ENCODE measurements at places on chromosomes 2 and 18.

GRCh38 chr2:223051693-223052289, at the start of gene KCNE4:
KCNE4 (plus strand) TSS chr2:223052190; CDS start chr2:223052831, 641 bp downstream.
- no peak for DNase-seq

GRCh38 chr2:85541753-85542457, 2.9 kb downstream of the MAT2A start:
- no peak for DNase-seq

GRCh38 chr2:2590841-2591541, 259.9 kb upstream of the MYT1L start:
- DNase-seq: no peak

GRCh38 chr2:207767461-207768167, 2.1 kb downstream of the FZD5 start:
- no peak for DNase-seq

DNA sequence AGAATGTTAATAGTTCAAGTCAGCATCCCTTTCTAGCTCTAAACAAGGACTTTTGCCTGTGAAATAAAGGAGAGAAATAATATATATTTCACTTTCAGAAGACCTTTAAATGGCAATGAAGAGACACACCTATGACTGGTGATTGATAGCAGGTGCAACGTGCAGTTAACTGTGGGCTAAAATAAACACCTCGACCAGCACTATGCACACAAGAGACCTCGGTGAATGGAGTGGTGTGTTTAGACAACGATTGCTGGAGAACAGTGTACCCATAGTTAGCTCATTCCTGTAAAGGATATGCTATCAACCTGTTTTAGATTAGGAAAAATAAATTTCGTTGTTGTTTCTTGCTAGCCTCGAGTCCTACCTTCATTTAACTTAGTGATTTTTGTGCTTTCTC, 143.4 kb downstream of the NR4A2 start:
- DNase-seq: no peak

DNA sequence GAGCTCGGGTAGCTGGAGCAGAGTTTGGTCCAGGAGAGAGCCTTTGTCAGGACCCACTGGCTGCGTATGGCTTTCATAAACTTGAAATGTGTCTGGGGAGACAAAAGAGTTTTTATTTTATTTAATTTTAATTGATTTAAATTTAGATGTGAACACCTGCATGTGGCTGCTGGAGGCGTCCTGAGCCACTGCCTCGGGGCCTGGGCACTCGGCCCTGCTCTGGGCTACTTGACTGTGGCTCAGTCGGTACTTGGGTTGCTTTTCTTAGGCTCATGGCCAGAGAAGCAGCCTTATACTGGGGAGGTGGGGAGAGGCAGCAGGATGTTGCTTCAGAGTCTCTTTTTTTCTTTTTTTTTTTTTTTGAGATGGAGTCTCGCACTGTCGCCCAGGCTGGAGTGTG, 661.8 kb upstream of the HS6ST1 start:
- no peak for DNase-seq

DNA sequence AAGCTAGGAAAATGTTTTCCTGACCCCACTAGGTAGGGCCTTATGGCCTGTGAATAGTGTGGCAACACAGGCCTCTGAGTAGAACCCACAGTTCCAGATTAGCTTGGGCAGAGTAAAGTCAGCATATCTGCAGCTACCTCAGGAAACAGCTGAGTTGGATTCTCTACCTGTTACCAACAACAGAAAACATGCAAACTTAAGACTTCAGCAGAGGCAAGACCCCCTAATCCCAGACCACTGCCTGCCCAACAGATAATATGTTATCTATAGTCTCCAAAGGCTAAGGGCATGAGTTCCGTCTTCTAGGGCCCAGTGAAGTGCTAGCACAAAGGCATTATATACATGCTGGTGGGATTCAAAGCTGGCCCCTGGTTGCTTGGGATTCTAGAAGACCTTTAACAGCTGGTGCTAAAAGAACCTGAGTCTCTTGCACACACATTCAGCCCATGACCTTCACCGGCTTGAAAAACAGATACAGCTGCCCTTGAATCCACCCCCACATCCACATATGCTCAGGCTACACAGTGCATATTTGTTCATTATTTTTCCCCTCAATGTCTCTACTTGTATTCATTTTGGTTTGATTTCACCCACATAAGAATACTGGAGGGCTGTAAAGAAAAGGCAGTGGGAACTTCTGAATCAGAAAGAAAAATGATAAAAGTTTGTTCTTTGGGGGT, 13.5 kb upstream of the UBXN4 start:
- DNase-seq: no peak

- no peak for DNase-seq
Observed at GRCh38 chr2:238615187-238615586, 188.5 kb downstream of the ASB1 start.

DNA sequence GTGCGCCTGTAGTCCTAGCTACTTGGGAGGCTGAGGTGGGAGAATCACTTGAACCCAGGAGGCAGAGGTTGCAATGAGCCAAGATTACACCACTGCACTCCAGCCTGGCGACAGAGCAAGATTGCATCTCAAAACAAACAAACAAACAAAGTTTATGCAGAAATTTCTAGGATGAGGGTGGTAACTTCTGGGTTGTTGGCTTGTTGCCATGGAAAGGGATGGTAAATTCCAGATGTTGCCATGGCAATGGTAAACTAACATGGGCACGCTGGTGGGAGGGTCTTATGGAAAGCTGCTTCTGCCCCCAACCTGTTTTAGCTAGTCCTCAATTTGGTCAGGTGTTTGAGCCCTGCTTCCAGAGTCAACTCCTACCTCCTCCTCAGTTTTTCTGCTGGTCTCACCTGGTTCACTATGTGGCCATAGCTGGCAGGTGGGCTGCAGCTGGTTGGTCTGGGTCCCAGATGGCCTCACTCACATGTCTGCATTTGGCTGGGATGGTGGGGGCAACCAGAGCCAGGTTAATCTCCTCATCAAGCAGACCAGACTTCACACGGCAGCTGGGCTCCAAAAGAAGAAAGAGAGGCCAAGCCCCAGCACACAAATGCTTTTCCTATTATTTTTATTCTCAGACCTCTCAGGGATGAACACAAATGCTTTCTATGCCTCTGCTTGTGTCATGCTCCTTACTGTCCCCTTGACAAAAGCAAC, 26.6 kb upstream of the TEX44 start:
- no peak for DNase-seq

DNA sequence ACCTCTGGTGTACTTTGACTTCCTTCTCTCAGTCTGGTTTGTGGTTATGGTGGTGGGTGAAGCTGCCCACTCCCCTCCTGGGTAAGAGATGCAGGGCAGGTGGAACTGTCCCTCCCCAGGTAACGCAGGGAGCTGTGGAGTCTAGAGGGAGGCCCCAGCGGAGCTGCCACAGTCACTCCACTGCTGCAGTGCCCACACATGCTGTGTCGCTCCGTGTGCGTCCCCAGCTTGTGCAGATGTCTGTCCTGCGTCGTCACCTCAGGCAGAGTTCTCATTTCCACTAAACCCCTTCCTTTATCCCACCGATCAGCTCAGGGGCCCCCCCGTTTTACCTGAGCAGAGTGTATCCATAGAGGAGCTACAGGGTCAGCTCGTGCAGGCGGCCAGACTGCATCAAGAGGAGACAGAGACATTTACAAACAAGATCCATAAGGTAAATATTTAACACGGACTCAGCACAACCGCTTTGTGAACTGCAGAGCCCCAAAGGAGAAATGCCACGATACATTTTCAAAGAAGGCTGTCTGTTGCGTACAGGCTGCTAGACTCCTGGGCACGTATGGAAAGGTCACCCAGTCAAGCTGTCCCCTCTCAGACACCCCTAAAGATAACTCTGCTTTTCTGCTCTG, 87.4 kb downstream of the MTCL1 start:
- DNase-seq: no peak

DNA sequence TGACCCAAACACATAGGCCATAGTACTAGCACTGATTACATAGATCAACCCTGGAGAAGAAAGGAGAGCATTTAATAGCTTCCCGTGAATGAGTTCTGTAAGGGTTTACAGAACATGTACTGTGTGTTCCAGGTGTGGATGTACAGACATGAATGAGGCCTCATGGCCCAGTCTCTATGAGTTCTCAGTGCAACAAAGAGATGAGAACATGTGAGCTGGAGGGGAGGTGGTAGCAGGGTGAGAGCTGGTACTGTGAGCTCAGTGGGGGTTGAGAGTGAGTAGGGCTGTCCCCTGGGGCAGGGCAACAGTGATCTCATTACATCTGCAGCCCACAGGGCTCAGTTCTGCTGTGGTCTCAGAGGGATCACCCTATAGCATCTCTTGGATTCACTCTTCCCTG, 42.6 kb upstream of the SPRED2 start:
- DNase-seq: no peak

DNA sequence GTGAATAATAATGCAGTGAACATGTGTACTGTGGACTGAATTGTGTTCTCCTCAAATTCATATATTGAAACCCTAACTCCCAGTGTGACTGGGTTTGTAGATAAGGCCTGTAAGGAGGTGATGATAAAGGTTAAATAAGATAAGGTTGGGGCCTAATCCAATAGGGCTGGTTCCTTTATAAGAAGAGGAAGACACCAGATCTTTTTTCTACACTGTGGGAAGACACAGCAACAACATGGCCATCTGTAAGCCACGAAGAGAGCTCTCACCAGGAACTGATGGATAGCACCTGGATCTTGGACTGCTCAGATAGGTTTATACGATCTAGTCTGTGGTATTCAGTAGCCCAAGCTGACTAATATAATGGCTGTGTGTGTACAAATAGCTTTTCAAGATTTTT, 66.8 kb downstream of the BMPR2 start:
- DNase-seq: no peak

- DNase-seq: no peak
Observed at GRCh38 chr2:209943776-209944175, 58.7 kb upstream of the RPE start.

Data from stimulated activated naive B cell treated with anti-CD40 and anti-IgM and Interleukin-4, amounts not matched to agents 10 μg/mL and 1 μg/mL and 100 μg/mL, for 72 hours (primary cell).